ENCODE measurements at places on chromosomes 1 and 21. TPM values are rescaled to one million over a fixed set of nuclear protein-coding genes. Genes with fewer than 3 reads are reported as not detected.

DNA sequence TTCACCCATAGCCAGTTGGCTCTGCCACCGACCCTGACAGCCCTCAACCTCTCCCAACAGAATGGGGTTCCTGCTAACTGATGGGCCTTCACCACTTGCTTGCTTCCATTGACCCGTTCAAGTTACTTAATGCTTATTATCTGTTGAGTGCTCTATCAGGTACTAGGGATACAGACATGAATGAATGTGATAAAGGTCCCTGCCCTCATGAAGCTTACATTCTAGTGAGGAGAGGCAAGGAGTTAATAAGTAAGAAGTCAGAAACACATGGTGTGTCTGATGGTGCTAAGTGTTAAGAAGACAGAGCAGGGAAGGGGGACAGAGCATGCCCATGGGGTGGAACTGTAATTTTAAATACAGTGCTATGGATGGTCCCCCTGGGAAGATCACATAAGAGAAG, 107.5 kb upstream of the JUN start:
- H3K36me3 ChIP-seq: no peaks in the 10 kb centered on the region
- no peak overlapping the region for H3K27ac ChIP-seq
- no peak for DNase-seq
- no peak overlapping the region for H3K4me3 ChIP-seq
- peaks cover 43% of the 10 kb centered on the region for H3K4me1 ChIP-seq
- no peaks in the 10 kb centered on the region for H3K27me3 ChIP-seq

GRCh38 chr21:17270229-17270628, 242.6 kb upstream of the CXADR start:
- no peak overlapping the region for H3K27ac ChIP-seq
- H3K27me3 ChIP-seq: no peaks in the 10 kb centered on the region
- peak; percentile 28 for DNase-seq
- no peaks in the 10 kb centered on the region for H3K4me1 ChIP-seq

DNA sequence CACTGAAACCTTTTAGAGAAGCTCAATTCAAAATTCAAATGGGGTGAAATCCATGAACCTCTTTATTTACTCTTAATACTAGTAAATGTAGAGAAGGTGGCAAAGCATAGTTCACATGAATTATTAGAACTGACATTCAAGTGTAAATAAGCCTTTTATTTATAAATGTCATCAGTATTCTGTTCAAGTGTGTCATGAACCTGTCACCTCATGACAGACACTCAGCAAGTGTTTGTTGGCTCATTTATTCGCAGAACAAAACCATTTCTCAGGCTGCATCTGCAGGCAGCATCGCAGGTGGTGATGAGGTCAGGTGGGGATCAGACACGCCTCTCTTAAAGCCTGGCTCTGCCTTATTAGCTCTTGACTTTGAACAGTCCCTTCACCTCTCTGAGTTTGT, 116.6 kb downstream of the SETD4 start:
- no peak for DNase-seq
- H3K36me3 ChIP-seq: no peaks in the 10 kb centered on the region
- no peaks in the 10 kb centered on the region for H3K27me3 ChIP-seq
- no peak overlapping the region for H3K4me3 ChIP-seq
- H3K4me1 ChIP-seq: peaks cover 3% of the 10 kb centered on the region

- peaks cover 4% of the 10 kb centered on the region for H3K36me3 ChIP-seq
- H3K4me1 ChIP-seq: no peaks in the 10 kb centered on the region
- no peak overlapping the region for H3K27ac ChIP-seq
Observed at GRCh38 chr1:246332078-246332477, 175.0 kb downstream of the SMYD3 start.

DNA sequence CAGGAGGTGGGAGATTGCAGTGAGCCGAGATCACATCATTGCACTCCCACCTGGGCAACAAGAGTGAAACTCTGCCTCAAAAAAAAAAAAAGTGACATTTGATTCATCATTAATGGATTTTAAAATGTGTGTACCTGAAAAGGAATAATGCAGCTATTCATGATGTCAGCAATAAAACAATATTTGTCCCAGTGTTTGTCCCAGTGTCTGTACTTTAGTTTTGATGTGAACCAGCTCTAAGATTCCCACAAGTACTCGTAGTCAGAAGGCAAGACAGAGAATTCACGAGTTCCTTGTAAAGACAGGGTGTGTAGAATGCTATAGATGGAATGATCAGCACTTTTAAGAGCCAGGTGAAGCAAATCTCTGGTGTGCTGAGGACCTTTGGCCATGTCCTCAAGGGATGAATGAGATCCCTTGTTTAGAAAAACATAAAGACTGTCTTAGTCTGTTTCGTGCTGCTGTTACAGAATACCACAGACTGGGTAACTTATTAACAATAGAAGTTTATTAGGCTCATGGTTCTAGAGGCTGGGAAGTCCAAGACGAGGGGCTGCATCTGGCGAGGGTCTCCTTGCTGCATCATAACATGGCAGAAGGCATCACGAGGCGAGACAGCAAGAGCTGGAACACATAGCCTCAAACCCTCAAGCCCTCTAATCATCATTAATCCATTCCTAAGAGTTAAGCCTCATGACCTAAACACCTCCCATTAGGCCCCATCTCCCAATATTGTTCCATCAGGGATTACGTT, 12.0 kb upstream of the TMPRSS2 start:
- peaks cover 19% of the 10 kb centered on the region for H3K27me3 ChIP-seq
- no peak overlapping the region for H3K27ac ChIP-seq
- no peak overlapping the region for H3K4me3 ChIP-seq
- no peaks in the 10 kb centered on the region for H3K36me3 ChIP-seq

- H3K4me3 ChIP-seq: peak overlapping the region; percentile 100
- peaks cover 17% of the 10 kb centered on the region for H3K36me3 ChIP-seq
- no peak for DNase-seq
- H3K27ac ChIP-seq: peak overlapping the region; percentile 33
Observed at GRCh38 chr1:156766298-156767100, 836 bp upstream of the PRCC start.

- no peaks in the 10 kb centered on the region for H3K4me1 ChIP-seq
- no peak overlapping the region for H3K27ac ChIP-seq
- no peaks in the 10 kb centered on the region for H3K27me3 ChIP-seq
- H3K36me3 ChIP-seq: no peaks in the 10 kb centered on the region
- no peak for DNase-seq
Observed at GRCh38 chr1:47643306-47644211, 205.7 kb downstream of the FOXD2 start.

DNA sequence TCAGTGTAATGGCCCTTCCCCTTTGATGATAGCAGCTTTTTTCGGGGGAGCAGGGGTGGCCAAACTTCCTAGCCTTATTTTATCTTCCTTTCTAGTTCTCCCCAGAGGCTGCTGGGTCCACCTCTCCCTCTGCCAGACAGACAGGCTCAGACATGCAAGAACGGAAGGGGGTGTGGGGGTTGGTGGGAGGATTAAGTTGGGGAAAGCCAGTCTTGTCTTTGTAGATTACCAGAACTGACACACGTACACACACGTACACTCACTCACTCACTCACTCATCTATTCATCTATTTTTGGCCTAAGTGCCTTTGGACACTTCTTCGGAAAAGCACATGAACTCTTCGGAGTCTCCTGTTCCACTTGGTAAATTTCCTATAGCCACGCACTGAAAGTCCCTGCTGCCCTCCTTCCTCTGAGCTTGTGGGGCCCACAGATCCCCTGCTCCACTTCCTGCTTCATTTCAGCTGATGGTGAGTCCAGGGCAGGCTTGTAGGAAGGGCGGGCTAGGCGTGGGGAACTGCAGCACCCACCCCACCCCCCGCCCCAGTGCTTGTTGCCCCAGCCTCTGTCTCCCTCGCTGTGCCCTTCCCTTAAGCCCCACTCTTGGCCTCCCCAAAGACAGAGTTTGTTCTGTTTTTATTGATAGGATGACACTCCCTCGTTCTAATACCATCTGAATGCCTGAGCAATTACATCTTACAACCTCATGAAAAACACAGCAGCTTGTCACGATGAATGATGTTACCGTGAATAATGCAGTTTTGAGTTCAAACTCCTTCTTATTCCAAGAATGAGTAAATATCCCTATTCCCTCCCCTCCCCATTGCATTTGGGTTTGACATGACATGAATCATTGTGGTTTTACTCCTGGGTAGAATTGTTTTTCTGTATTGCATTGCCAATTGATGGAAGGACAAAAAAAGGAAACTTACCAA, 60.7 kb upstream of the ATP5PO start:
- peak overlapping the region; percentile 26 for H3K4me3 ChIP-seq
- peak overlapping the region; percentile 59 for H3K27ac ChIP-seq
- H3K27me3 ChIP-seq: no peaks in the 10 kb centered on the region
- H3K36me3 ChIP-seq: no peaks in the 10 kb centered on the region

GRCh38 chr21:25456672-25457071, 150.6 kb downstream of the MRPL39 start:
- peaks cover 4% of the 10 kb centered on the region for H3K4me1 ChIP-seq
- H3K36me3 ChIP-seq: no peaks in the 10 kb centered on the region
- no peak for DNase-seq

DNA sequence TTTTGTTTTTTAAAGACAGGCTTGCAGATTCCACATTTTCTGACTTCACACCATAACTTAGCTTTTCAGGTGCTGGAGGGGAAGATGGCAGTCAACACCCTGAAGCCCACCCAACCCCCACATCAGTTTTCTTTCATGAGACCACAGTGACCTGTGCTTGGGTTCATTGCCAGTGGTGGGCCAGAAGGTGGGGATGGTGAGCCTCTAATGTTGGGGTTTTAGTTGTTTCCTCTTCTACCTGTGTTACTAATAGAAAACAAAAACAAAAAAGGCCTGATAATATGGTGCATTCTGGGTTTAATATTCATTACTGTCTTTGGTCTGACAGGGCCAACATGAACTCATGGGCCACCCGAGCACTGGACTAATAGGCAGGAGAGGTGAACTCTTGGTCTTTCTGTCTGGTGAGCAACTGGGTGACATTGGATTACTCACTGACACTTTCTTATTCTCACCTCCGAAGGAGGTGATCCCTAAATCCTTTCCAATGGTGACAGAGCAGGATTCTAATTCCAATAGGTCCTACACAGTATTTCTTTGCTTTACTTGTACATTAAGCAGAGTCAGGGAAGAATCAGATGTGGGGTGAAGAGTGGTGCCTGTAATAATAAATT, 132.8 kb downstream of the CLIC6 start:
- H3K27ac ChIP-seq: no peak overlapping the region
- no peak overlapping the region for H3K4me3 ChIP-seq
- no peak for DNase-seq
- H3K27me3 ChIP-seq: no peaks in the 10 kb centered on the region
- peaks cover 4% of the 10 kb centered on the region for H3K4me1 ChIP-seq

DNA sequence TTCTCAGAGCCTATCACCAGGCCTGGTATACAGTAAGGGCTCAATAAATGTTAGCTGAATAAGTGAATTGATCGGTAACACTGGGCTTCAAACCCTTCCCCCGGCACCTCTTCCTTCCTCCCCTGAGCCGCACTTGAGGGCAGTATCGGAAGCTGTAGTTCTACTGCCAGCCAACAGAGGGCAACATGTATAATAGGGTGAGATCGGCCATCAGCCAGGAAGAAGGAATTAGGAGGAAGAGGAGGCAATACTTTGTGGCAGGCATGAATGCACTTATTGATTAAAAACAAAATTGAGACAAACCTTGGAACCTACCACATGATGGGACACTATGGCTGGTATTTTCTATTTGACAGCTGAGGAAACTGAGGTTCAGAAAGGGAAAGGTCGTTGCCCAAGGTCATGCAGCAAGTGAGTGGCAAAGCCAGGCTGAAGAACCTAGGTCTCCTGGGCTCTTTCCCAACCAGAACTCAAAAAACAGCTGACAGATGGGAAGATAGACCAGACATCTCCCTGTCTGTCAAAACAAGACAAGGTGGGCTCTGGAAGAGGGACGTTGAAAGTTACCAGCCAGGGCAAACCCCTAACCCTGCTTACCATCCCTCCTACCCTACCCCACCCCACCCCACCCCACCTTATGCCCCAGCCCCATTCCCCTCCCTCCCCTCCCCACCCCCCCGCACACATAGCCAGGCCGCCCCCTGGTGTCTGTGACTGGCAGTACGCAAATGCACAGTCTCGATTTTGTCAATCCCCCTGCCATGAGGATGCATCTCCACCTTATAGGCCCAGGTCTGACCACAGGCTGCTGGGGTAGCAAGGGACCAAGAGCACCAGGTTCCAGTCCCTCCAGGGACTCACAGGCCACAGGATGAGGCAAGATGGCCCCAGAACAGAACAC, 107.3 kb upstream of the RUNX3 start:
- H3K4me1 ChIP-seq: no peaks in the 10 kb centered on the region
- H3K27me3 ChIP-seq: peaks cover 10% of the 10 kb centered on the region
- no peaks in the 10 kb centered on the region for H3K36me3 ChIP-seq

- H3K27me3 ChIP-seq: no peaks in the 10 kb centered on the region
- no peak overlapping the region for H3K4me3 ChIP-seq
- DNase-seq: no peak
- no peak overlapping the region for H3K27ac ChIP-seq
Observed at GRCh38 chr1:151477066-151477465, 17.8 kb upstream of the POGZ start.

DNA sequence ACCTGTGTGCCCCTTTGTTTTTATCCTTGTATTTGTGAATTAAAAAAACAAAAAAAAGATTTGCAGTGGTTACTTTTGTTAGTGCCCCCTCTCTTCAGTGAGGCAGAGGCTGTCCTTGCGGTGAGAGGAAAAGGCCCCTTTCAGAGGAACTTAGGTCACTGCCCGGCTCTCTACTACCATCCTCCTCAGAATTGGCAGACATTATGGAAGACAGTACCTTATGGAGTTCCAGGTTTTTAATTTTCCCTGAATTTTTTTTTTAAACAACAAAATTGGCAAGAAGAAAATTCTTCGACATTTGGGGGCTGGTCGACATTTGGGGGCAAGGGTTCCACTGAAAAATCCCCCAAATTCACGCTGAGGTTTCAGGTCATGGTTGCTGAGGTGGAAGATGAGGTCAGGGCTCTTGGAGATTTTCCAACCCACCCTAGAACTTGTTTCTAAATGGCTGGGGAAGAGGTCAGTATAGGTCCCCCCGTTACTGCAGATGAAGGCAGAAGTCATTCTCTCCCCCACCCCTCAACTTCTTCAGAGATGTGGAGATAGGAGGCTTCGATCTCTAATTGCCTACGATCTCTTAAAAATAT, 5.3 kb downstream of the RXFP4 start:
- peaks cover 38% of the 10 kb centered on the region for H3K36me3 ChIP-seq
- DNase-seq: no peak
- H3K4me1 ChIP-seq: peaks cover 58% of the 10 kb centered on the region
- no peak overlapping the region for H3K4me3 ChIP-seq
- H3K27me3 ChIP-seq: no peaks in the 10 kb centered on the region

- H3K27me3 ChIP-seq: no peaks in the 10 kb centered on the region
- H3K27ac ChIP-seq: no peak overlapping the region
- H3K36me3 ChIP-seq: peaks cover 32% of the 10 kb centered on the region
- H3K4me1 ChIP-seq: peaks cover 4% of the 10 kb centered on the region
- no peak for DNase-seq
- H3K4me3 ChIP-seq: no peak overlapping the region
Observed at GRCh38 chr21:15841856-15842564, 112.2 kb downstream of the USP25 start.

GRCh38 chr1:49104575-49104974, 327.9 kb upstream of the BEND5 start:
- no peaks in the 10 kb centered on the region for H3K36me3 ChIP-seq
- no peaks in the 10 kb centered on the region for H3K4me1 ChIP-seq
- H3K27me3 ChIP-seq: no peaks in the 10 kb centered on the region
- no peak for DNase-seq
- no peak overlapping the region for H3K27ac ChIP-seq

GRCh38 chr1:17348593-17349234, 23.3 kb upstream of the PADI6 start:
- no peaks in the 10 kb centered on the region for H3K36me3 ChIP-seq
- H3K27ac ChIP-seq: no peak overlapping the region
- H3K4me3 ChIP-seq: no peak overlapping the region
- no peak for DNase-seq
- H3K27me3 ChIP-seq: peaks cover 2% of the 10 kb centered on the region

Gene NEGR1
- total RNA-seq: 11.3 TPM

Gene PTPN22
- total RNA-seq: 0.82 TPM

Gene DNAI4
- 16.1 TPM for total RNA-seq

Gene DNAJC11
- total RNA-seq: 64.9 TPM

Gene FOXD2
- total RNA-seq: 0.13 TPM

Gene PAQR6
- total RNA-seq: 0.90 TPM

Data from heart left ventricle (tissue), 16 donors.